ENCODE measurements at places on chromosomes 1 and 21. TPM values are rescaled to one million over a fixed set of nuclear protein-coding genes. Genes with fewer than 3 reads are reported as not detected.

KIAA0040 gene
- 11.0 TPM for total RNA-seq

SPRR2A gene
- not detected for total RNA-seq

GRCh38 chr1:55584526-55585401 is 369.6 kb upstream of the USP24 start:
- H3K36me3 ChIP-seq: no peaks in the 10 kb centered on the region
- H3K27ac ChIP-seq: no peak overlapping the region
- peaks cover 9% of the 10 kb centered on the region for H3K4me1 ChIP-seq
- H3K4me3 ChIP-seq: no peak overlapping the region
- DNase-seq: no peak

- no peaks in the 10 kb centered on the region for H3K27me3 ChIP-seq
- no peaks in the 10 kb centered on the region for H3K36me3 ChIP-seq
- H3K27ac ChIP-seq: no peak overlapping the region
Measured at GRCh38 chr1:16421201-16421600, 16.0 kb downstream of the SPATA21 start.

DNA sequence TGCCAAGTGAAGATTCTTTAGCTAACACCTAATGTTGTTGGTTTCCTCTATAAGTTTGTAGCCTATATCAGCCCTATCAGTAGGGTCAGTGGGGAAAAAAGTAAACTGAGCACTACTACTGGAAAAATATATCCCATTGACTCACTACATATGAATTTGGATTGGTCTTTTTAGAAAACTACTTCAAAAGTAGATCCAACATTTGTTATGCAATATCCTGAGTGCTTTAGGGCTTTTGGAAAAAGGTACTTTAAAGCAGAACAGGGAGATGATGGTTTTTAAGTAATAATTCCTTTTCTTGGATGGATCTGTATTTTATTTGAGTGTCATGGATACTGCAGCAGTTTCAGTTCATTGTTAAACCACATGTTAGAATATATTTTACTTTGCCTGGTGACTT is 7.1 kb downstream of the C1orf21 start:
- H3K27ac ChIP-seq: peak overlapping the region; percentile 96
- no peak overlapping the region for H3K4me3 ChIP-seq
- peaks cover 84% of the 10 kb centered on the region for H3K4me1 ChIP-seq

GRCh38 chr1:231397886-231398671 is 24.0 kb downstream of the EGLN1 start:
- no peak for DNase-seq
- no peak overlapping the region for H3K4me3 ChIP-seq
- H3K27ac ChIP-seq: peak overlapping the region; percentile 75
- H3K36me3 ChIP-seq: peaks cover 3% of the 10 kb centered on the region

GRCh38 chr1:117596023-117596720 is 9.7 kb upstream of the TENT5C start:
- H3K27me3 ChIP-seq: no peaks in the 10 kb centered on the region
- H3K36me3 ChIP-seq: no peaks in the 10 kb centered on the region

DNA sequence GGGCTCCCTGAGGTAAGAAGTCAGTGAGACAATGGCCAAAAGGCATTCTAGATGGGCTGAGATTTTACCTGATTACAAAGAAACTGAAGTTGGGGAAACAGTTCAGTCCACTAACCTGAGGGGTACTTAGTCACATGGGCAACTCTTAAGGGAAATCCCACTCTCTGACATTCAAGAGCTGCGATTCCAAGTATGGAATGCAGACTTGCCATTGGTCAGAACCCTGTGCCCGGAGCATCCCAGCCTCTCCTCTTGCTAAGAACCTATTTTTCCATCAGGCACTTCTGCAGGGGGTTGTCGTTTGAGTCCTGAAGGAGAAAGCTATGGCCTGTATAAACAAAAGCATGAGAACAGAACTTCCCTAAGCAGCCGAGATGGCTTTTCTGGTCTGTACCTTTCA is 434.9 kb upstream of the DAB1 start:
- no peaks in the 10 kb centered on the region for H3K4me1 ChIP-seq
- H3K4me3 ChIP-seq: no peak overlapping the region
- no peaks in the 10 kb centered on the region for H3K36me3 ChIP-seq

DNA sequence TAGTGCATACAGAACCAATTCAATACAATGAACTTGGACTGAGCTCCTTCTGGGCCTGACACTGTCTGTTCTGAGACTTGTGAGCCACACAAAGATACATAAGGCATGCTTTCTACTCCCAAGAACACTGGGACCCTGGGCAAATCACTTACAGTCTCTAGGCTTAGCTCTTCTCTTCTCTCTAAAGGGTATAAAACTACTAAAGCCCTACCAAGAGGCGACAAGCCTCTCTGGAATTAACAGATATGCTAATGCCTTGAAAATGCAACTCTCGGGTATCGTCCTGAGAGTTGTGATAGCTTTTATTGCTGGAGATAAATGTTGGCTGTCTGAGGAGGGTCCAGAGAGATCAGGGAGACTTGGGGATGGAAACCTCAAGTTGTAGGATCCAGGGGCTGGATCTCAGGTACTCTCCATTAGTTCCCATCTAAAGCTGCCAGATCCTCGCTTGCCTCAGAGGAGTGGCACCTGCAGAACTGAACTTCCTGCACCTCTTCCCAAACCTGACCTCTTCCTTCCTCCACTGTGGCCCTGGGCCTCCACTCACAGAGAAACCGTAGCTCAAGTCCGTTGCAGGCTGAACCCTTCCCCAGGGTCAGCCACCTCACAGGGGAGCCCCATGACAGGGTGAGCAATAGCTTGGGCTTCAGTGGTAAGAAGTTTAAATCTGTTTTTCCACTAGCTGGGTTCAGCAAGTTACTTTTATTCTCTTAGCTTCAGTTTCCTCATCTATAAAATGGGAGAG is 11.5 kb upstream of the CFAP45 start:
- peaks cover under 1% of the 10 kb centered on the region for H3K4me1 ChIP-seq
- H3K27me3 ChIP-seq: no peaks in the 10 kb centered on the region
- H3K27ac ChIP-seq: peak overlapping the region; percentile 37
- DNase-seq: no peak

- no peak for DNase-seq
- H3K27ac ChIP-seq: no peak overlapping the region
- no peaks in the 10 kb centered on the region for H3K4me1 ChIP-seq
- no peaks in the 10 kb centered on the region for H3K27me3 ChIP-seq
- no peak overlapping the region for H3K4me3 ChIP-seq
Measured at GRCh38 chr21:33492571-33492970, 1.1 kb upstream of the DNAJC28 start.

Measured in psoas muscle (tissue), 8 donors.